ENCODE measurements at places on chromosomes 1 and 21.

- no peak for DNase-seq
Measured at GRCh38 chr1:214364386-214364785, 83.4 kb downstream of the SMYD2 start.

DNA sequence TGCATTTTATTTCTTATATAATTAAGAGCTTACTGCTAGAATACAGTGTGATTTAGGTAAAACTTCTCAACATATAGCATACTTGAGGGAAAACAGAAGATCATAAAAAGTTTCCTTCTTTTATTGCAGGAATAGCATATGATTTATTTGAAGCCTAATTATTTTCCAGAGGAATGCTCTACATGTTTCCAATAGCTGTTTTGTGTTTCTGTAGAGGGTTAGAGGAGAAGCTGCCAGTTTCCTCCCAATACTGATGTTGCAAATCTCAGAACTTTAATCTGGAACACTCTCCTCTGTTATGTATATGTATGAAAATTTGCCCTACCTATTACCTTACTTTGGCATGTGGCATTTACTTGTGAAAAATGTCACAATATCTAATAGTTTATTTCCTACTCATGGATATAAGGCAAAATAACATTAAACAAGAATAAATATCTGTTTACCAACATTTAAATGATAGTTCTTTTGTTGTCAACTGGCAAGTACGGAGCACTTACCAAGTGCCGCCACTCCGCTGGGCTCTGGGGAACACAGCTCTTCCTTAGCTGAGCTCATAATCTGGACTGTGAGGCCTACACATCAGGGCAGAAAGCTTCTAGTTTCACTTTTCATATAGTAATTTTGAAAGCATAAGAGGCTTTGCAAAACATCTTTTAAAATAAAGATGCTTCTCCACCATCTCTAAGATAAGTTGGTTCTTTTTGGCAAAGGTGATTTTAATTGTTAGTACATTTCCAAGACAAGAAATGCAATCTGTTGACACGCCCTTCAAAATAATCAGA, 239.8 kb upstream of the C1orf105 start:
- DNase-seq = peak; percentile 80

GRCh38 chr1:156748670-156749418, 2.6 kb downstream of the HDGF start:
- peak; percentile 55 for DNase-seq

DNA sequence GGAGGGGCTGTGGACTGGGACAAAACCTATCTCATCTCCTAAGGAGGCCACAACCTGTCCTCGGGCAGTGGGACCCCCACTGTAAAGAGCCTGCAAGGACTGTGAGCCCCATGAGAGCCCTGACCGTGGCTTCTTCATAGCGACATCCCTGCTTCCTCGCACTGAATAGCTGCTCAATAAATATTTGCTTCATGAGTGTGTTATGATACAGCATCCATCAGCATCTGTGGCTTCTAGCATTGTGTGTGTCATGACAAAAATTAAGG, 40.5 kb upstream of the CSF3R start:
- DNase-seq = no peak

DNA sequence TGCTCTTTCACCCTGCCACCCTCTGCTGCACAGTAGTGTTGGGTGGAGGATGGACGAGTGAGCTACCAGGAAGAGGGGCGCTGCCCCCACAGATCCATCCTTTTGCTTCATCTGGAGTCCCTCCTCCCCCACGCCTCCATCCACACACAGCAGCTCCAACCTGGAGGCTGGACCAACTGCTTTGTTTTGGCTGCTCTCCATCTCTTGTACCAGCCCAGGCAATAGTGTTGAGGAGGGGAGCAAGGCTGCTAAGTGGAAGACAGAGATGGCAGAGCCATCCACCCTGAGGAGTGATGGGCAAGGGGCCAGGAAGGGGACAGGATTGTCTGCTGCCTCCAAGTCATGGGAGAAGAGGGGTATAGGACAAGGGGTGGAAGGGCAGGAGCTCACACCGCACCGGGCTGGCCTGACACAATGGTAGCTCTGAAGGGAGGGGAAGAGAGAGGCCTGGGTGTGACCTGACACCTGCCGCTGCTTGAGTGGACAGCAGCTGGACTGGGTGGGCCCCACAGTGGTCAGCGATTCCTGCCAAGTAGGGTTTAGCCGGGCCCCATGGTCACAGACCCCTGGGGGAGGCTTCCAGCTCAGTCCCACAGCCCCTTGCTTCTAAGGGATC, 8.5 kb downstream of the CHRNB2 start:
- DNase-seq = no peak

DNA sequence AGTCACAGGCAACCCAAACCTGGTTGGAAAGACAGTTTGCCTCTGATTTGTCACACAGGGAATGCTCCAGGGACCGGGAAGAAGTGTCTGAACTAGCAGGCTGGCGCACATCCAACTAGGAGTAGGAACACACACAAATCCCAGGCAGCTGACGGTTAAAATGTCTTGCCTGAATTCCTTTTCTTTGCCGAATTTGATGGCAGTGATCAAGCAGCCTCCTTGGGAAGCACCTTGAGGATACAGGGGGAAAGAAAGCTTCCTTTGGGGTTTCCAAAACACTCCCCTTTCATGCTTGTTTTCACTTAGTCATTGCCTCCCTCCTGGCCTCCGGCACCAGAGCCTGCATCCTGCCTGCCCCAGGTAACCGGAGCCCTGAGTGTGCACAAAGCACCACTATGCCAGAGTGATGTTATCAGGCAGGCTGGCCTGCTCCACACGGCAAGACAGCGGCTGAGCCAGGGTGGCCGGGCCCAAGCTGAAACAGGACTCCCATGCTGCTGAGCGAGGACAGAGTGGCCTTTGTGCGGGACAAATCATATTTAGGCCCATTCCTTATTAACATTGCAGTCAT, 193.8 kb downstream of the LMX1A start:
- DNase-seq = no peak

DNA sequence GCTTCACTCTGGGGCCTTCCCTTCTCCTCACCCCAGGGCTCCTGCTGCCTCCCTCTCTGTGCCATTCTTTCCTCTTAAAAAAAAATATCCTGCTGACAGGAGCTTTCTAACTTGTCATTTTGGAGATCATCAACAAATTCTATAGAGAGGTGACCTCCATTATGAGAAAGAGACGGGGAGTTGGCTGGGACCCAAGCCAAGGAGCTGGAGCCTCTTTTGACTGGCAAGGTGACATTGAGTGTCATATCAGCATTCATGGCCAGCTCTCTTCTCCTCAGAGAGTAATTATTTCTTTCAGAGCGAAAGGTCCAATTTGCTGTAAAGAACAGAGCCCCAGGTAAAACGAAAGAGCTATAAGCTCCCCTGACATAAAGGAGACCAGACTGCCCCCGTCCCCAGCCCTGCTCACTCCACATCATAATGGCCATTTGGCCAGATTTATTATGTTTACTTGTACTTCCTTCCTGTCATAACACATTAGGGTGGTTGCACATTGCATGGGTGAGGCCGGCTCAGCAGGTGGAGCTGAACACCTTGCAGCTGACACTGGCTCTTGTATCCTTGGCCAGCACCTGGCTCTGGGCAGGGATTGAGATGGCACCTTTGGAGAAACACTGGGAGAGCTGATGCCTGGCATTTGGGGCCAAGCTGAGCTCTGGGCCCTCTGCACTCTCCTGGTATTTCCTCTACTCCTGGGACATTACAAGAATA, 404.0 kb upstream of the VAMP3 start:
- no peak for DNase-seq

DNA sequence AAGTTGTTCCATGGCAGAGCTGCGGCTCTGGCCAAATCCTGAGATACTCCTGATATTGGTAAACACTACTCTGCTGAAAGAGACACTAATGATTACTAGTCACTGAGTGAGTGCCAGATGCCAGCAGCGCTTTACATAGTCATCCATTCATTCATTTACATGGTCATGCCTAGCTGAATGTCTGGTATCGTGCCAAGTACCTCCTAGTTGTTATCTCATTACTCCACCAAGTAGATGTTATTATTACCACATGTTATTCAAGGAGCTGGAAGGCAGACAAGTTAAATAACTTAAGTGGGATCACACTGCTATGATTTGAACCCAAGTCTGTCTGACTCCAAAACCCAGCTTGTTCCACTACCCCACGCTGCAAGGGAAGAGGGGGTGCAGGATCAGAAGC, 4.7 kb downstream of the OLFML2B start:
- DNase-seq = no peak

GRCh38 chr1:240575981-240576662, 35.8 kb downstream of the GREM2 start:
- DNase-seq = peak; percentile 72

DNA sequence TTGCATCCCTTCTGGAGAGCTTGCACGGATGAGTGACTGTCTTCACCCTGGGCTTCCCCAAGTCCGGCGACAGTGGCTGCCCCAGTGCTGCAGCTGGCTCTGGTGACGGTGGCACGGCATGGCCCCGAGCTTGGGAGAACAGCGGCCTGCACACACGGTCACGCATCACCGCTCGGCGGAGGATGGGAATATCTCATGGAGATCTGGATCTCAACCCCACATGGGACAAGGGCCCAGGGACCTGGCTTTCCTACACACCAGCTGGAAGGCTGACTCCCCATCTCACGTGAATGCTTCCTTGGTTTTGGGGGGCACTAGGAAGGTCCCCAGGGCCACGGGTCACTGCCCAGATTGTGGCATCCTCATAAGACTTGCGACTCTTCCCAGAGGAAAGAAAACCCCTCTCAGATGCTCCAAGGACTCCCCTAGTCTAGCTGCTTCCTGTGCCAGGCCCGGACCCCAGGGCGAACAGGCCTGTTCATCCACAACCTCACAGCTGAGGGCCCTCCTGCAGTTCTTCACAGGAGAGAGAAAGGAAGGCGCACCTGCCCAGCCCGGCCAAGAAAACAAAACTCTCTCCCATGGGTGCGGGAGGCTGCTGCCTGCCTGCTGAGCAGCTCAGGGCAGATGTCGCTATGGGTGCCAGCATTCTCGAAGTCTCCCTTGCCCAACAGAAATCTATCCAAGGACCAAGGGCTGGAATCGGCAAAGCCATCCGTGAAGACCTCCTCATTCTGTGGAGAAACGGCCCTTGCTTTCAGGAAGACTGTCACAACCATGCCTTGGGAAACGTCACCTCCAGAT, 9.9 kb downstream of the CFAP410 start:
- DNase-seq = no peak

DNA sequence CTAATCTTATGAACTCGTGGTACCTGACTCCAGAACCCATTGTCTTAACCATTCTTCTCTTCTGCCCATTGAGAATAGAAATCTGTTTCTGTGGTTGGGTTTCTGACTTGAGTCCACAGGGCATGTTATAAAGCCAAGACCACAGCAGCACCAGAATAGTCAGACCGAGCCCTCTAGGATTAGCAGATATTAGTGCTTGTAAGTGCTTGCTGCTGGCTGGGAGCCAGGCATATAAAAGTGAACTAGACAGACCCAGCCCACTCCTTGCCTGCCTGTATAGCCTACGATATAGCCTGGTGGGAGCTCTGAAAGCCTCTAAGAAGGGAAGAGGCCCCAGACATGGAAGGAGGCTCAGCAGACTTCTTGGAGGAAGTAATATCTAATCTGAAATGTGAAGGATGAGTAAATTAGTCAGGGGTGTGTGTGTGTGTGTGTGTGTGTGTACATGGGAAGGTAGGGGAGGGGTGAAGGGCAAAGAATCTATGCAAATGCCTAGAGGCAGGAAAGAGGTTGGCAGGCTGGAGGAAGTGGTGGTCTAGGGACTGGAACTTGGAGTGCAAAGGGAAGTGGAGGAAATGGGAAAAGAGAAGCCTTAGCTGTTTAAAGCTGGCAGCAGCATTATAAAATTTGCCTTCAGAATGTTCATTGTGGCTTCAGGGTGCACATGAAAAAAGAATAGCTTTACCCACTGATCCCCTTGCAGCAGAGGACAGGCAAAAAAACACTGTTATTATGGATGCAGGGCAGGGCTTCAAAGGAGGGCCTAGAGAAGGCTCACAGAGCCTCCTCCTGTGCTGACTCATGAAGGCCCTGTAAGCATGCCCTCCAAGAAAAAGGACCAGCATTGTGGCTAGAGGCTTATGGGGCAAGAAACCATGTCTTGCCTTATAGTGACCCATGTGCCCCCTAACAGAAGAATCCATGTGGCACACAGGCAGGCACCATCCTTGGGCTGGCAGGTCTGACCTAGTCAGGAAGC, 169.2 kb downstream of the LMX1A start:
- no peak for DNase-seq

DNA sequence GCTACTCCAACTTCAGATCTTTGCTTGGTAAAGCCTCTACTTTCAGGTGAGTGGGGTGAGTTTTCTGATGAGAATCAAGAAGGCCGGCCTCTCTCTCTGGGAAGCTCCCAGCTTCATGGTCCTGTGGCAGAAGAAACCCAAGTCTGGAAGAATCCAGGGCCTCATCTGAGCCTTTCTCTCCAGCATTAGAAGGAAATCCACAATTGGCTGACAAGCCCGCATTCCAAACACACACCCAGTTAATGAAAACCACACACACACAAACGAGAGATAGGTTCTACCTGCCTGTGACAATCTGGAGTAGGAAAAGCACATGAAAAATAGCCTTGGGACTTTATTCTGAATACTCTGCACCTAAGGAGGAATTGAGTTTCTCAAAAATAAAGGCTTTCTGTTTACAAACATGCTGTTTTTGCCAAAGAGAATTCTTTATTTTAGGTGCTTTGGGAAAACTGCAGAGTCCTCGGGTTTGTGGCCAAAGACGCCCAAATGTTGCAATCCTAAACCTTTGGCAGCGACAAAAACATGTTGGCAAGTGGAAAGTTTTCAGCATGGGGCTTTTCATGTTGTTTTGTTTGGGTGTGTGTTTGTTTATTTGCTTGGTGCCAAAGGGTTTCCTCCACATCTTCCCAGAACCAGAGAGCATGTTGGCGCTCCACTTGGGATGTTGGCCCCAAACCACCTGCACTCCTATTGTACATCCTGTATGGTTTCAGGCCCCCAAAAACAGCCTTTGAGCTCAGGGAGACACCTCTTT, 216.2 kb downstream of the SETD4 start:
- no peak for DNase-seq

GRCh38 chr1:93751377-93752250, 70.0 kb upstream of the BCAR3 start:
- DNase-seq = no peak

DNA sequence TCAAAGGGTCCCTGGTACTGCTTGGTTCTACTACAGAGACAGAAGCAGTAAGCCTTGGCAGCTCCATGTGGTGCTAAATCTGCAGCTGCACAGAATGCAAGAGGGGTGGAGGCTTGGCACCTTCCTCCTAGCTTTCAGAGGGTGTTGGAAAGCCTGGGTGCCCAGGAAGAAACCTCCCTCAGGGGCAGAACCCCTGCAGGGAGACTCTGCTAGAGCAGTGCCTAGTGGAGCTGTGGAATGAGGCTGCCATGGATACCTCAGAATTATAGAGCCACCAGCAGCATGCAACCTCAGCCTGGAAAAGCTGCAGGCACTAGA, 76.2 kb upstream of the TLR5 start:
- DNase-seq = no peak

- peak; percentile 14 for DNase-seq
Measured at GRCh38 chr1:41361495-41362356, 492 bp downstream of the FOXO6 start.
